NCI-H187 (cell line): ENCODE measurements at places on chromosomes 13 and 19.

DNA sequence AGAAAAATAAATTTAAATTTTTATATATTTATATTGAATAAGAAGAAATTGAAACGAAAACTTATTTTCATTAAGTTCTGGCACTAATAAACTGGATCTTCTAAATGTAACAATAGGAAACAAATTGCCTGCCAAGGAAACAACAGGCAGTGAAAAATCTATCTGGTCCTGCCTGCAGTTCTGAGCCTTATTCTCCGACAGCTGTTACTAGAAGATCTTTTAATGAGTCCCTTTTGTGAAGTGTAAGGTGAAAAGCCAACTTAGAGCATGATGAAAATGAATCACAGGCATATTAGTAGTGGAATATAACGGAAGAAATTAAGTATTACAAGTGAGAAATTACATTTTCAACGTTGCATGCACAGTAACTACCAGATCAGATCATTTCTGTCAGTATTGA, 1002.7 kb upstream of the PCDH20 start:
- DNase-seq: no peak

- no peak for DNase-seq
These were observed 13.9 kb downstream of the TFDP1 start for GRCh38 chr13:113598481-113598880.

DNA sequence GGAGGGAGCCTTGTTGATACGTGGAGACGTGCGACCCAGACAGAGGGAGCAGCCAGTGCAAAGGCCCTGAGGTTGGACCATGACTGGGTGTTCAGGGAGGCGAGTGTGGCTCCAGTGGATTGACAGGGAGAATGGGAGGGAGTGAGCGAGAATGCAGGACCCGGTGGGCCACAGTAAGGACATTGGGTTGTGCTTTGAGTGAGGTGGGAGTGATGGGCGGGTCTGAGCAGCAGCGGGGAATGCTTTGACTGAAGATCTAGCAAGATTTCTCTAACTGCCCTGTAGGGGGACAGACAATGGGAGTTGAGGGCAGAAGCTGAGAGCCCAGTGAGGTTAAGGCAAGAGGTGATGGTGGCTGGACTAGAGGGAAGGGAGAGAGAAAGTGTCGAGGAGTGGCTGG, 7.7 kb upstream of the NANOS2 start:
- DNase-seq: no peak

DNA sequence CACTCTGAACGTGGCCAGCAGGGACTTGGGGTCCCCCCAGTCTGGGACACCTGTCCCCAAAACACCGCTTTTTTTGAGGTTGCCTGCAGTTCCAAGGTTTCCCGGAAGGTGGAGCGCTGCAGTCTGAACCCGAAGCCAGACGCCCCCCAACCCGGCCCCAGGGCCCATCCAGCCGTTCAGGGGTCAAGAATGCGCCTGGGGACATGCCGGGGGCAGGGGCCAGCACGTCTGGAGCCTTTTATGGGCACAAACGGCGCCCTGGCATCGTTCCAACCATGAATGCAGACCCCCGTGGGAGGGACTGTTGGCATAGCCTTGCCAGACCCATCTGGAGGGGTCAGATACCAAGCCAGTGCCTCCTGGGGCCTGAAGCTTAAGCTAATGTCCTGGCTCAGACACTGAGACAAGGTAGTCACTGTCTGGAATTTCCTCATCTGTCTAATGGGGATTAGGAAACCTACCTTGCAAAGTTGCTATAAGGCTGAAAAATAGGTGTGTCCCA, 6.9 kb downstream of the S1PR5 start:
- DNase-seq: no peak

- DNase-seq: no peak
These were observed 13.4 kb downstream of the ITGBL1 start for GRCh38 chr13:101465877-101466276.

DNA sequence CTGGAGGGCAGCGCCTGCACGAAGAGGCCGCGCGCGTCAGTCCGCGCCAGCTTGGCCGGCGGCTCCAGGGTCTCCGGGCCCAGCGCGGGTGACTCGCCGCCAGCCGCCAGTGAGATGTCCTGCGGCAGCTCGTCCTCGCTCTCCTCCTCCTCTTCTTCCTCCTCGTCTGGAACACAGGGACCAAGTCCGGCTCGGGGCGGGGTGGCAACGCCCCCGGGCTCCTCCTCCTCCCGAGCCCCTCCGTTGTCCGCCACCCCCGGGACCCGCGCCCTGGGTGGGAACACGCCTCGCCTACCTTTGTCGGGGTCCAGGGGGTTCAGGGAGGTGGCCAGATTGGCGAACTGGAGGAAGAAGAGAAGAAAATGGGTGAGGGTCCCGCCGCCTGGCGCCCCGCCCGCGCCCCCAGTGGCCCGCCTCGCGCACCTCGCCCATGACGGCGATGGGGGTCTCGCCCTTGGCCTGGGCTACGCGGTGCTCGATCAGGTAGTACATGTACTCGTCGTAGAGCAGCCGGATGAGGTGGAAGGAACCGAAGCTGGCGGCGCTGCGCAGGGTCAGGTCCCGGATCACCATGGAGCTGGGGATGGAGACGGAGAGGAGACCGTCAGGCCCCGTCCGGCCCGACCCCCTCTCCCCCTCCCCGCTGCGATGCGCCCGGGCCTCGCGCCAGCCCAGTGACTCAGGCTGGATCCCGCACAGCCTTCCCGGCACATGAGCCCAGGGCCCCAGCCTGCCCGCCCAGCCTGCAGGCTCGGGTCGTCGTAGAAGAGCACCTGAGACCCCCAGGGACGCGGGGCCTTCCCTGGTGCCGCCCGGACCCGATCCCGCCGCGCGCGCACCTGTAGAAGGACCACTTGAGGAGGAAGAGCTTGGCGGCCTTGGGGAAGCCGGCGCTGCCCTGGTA, 10.6 kb downstream of the DCAF15 start:
- DNase-seq: no peak

GRCh38 chr19:3575949-3576673, 3.4 kb downstream of the HMG20B start:
- no peak for DNase-seq

GRCh38 chr19:28242317-28242927, 970.5 kb downstream of the UQCRFS1 start:
- no peak for DNase-seq

DNA sequence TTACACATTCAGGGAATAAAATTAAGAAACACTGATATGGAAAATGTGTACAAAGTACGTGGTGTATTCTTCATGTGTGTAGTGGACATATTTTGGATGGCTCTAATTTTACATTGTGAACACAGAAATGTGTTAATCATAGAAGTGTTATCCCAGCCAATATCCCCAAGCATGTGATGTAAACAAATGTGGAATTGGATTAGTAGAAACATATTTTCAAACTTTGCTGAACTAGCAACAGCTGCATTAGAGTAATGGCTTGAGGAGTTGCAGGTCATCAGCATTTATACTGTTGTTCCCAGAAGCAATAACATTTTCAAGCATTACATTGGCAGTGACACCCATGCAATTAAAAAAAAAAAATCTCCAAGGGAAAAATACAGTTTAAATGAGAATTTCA, 600.6 kb downstream of the SLITRK1 start:
- DNase-seq: no peak

- DNase-seq: no peak
These were observed 14.3 kb upstream of the SBK3 start for GRCh38 chr19:55559684-55560083.

DNA sequence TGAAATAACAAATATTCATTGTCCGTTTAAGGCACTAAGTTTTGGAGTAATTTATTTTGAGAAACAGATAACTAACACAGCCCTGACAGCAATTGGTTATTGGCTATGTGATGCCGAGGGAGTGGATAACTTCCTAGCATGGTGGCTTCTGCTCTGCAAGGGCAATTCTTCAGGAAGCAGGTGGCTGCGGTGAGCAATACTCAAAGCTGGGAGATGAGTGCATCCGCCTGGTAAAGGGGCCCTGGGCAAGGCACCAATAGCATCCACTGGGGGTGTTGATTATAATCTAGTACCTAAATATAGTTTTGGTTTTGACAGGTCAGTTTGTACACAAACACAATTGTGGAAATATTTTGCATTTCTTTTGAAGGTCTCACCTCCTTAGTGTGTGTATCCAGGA, 41.0 kb downstream of the CCDC70 start:
- no peak for DNase-seq

DNA sequence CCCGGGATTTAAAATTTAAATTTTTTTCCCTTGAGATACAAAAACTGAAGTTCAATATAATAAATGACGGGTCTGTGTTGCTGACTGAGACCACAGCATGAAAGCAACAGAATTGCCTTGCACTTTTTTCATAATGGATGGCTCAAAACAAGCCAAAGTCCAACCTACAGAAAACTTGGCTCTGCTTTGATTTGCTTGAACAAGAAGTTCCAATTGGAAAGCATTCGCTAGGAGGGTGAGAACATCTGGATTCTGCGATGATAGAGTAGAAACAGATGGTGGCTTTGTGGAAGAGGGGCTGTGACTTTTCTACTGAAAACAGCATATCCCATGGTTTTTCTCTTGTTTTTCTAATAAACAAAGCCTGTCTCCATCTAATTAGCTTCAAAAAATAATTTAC, 46.4 kb downstream of the THSD1 start:
- no peak for DNase-seq

GRCh38 chr13:93270769-93271742, 44.4 kb downstream of the GPC6 start:
- DNase-seq: no peak
